ENCODE measurements at places on chromosomes 2 and 18.

- peak; percentile 85 for DNase-seq
Observed at GRCh38 chr2:6877402-6878304, at the start of gene RSAD2. Gene RSAD2, plus strand, starts transcription at chr2:6877777. Its CDS starts 24 bp downstream, at chr2:6877801.

DNA sequence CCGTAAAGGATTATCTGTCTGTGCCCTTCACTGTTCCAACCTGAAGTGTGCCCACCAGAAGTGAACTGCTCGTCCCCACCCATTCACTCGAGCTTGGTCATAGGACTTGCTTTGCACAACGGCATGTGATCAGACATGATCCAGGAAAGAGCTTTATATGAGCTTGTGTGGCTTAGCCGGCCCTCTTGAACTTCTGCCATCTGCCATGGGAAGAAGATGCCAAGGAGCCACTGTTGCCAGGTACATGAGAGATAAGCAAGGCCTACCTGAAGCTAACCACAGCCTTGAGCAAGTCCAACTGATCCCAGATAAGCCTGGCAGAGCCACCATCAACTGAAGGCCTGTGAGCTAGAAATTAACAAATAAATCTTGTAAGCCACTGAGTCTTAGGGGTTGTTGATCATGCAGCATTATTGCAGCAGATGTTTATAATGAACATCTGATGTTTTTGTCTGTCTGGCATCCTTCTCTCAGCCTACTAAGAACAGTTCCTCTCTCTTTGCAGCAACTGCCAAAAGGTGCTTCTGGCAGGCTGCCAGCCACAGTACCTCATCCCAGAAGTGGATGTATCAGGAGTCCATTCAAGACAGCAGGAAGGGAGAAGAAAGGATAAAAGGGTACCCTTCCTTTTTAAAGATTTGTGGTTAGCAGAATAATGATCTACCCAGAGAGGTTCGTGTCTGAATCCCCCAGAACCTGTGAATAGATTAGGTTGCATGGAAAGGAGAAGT, 16.8 kb downstream of the DBI start:
- no peak for DNase-seq

DNA sequence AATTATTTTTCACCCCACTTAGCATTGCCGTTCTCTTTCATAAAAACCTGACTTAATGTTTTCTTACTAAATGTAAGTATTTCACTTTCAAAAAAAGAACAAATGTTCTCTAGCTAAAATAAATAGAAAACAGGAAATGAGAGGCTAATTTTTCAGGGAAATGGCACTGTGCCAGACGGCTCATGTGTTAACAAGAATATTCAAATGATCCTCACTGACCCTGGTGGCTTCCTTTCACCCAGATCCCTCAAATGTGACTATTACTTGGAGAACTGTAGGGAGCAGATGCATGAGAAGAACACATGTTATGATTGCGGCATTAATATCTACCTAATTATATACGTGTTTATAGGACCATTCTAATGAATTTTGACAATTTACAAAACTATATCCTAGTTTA, 827.7 kb downstream of the SOCS6 start:
- DNase-seq, result no peak

- DNase-seq, result no peak
Observed at GRCh38 chr18:55452123-55452611, 135.8 kb downstream of the TCF4 start.

DNA sequence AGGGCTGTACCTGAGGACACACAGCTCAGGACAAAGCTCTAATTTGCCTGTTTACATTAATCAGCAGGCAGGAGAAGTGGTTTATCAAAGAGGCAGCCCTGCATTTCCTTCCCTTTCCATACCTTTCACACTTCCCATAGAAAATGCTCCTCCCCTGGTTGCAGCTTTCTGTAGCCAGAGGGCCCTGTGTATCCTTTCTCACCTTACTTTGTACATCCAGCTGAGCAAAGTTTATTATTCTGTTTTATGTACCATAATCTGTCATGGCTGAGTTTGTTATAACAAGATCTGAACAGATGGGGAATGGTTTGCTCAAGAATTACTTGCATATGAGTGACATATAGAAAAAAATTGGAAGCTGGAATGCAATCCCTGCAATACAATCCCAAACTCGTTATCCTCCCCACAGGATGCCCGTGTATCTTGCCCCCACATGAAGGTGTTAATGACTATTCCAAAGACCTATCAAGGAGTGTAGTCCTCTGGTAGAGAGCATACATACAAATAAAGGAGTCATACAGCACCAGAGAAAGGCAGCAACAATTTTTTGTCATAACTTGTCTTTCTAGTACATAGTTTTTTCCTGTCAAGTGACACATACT, 1025.8 kb upstream of the KLHL29 start:
- no peak for DNase-seq

GRCh38 chr18:21167641-21168377, 56.2 kb upstream of the ROCK1 start:
- DNase-seq, result no peak

- no peak for DNase-seq
Observed at GRCh38 chr2:109636317-109636716, 22.2 kb downstream of the SOWAHC start.

DNA sequence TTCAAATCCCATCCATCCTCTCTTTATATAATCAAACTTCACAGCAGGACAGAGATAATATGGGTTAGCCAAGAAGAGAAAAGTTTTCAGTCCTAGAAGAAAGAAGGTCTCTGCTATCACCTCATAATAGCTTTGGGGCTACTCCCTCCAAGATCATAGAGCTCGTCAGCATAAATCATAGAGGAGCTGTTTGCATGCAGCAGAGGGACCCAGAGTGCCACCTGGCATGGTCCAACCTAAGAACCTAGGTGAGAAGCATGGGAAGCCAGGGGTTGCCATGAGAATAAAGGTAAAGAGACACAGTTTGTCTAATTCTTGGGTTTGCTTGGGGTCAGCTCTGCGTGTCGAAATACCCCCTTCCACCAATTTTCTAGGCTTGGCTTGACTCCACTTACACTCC, 87.1 kb upstream of the CYP1B1 start:
- DNase-seq, result no peak

DNA sequence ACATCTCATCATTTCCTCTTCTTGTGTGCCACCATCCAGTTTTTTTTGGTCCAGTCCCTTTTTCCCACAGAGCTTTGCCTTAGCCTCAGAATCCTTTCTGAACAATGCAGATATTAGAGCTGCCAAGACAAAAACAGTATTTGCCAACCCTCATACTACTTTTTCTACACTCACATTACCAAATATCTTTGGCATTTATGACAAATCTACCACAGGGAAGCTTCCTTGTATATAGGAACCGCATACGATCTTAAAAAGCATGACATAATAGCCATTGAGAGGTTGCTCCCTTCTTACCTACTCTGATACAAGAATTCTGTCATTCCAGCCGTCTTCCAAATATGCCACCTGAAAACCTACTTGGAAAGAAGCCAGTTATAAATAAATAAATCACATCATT, 9.4 kb downstream of the ZNF24 start:
- peak; percentile 41 for DNase-seq

GRCh38 chr2:105802587-105802986, 57.9 kb downstream of the NCK2 start:
- no peak for DNase-seq

DNA sequence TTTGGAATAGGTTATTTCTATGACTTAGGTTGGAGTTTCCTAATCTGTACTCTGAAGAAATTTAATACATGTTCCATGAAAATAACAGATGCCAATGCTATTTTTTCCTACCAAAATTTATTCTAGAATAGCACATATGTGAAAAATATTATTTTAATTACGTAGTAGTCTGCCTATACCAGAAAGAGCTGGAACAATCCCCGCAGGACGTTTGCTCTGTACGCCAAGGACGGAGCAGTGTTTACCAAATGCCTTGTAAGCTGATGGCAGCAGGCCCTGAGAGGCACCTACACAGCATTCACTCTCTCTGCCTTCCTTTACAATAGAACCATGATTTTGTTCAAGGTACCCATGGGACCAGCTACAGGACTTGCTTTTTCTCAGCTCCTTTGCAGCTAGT, 16.8 kb upstream of the SLC1A4 start:
- DNase-seq, result no peak

- no peak for DNase-seq
Observed at GRCh38 chr2:62464221-62465007, 41.6 kb downstream of the TMEM17 start.

- DNase-seq, result no peak
Observed at GRCh38 chr2:234163510-234164045, 113.1 kb downstream of the SPP2 start.

DNA sequence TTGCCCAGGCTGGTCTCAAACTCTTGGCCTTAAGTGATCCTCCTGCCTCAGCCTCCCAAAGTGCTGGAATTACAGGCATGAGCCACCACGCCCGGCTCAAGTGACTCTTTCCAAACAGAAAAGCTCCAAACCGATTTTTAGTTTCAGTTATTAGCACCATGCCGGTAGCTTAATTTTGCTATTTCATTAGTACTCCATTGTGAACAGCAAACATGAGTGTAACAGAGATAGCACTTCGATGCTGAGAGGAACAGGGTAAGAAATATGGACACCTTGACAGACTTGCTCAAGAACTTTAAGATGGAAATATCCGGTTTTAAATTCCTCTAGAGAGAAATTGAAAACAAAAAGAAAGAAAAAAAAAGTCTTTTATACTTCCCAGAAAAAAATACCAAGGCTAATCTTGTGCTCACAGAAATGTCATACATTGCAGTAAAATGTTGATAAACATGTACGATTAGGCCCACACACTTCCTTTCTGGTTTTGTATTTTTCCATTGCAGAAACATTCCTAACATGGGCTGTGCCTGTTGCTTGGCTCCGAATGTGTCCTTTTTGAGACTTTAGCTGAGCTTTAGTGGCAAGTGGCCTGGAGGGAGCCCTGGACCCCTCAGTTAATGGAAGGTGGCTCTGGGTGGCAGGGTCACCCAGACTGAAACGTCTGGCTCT, 18.3 kb downstream of the FHL2 start:
- DNase-seq, result peak; percentile 72

- DNase-seq, result no peak
Observed at GRCh38 chr18:64539847-64540246, 391.0 kb upstream of the LINC00305 start.

GRCh38 chr18:50937183-50937582, 30.7 kb upstream of the ELAC1 start:
- no peak for DNase-seq

- DNase-seq, result no peak
Observed at GRCh38 chr2:25286025-25286400, 55.7 kb downstream of the DNMT3A start.

DNA sequence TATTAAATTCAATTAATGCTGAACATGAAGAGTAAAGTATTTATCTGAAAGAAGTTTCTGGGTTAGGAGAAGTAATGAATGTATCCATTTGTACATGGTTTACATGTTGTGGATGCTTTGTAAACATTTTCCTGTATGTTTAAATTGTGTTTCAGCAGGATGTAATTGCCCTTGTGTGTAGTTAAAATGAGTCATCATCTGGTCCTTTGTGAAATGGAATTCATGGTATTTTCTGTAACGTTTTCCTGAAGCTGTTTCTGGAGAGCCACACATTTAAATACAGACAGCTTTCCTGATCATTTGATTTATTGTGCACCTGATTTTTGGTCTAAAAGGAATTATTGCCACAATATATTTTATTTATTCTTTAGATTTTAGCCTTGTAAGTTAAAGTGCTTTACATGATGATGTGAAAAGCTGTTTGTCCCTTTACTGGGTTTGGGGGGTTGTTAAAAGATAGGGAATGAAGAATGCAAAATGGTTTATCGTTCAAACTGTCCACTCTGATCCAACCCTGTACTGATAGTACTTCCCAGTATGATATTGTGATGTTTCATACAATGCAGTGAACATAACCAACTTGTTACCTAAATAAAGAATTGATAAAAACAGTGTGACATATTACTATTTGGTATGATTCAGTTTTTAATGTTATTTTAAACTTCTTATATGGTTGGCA, 41.7 kb upstream of the SLC3A1 start:
- DNase-seq, result peak; percentile 75

GRCh38 chr2:211823886-211824479, 714.6 kb downstream of the ERBB4 start:
- no peak for DNase-seq

GRCh38 chr18:51437280-51438271, 240.1 kb upstream of the MEX3C start:
- DNase-seq, result no peak

GRCh38 chr2:406876-407275, 119.0 kb upstream of the ALKAL2 start:
- no peak for DNase-seq

GRCh38 chr2:219028141-219028540, 13.2 kb downstream of the CFAP65 start:
- DNase-seq, result no peak

GRCh38 chr2:129821445-129821844, 158.0 kb upstream of the RAB6C start:
- no peak for DNase-seq

DNA sequence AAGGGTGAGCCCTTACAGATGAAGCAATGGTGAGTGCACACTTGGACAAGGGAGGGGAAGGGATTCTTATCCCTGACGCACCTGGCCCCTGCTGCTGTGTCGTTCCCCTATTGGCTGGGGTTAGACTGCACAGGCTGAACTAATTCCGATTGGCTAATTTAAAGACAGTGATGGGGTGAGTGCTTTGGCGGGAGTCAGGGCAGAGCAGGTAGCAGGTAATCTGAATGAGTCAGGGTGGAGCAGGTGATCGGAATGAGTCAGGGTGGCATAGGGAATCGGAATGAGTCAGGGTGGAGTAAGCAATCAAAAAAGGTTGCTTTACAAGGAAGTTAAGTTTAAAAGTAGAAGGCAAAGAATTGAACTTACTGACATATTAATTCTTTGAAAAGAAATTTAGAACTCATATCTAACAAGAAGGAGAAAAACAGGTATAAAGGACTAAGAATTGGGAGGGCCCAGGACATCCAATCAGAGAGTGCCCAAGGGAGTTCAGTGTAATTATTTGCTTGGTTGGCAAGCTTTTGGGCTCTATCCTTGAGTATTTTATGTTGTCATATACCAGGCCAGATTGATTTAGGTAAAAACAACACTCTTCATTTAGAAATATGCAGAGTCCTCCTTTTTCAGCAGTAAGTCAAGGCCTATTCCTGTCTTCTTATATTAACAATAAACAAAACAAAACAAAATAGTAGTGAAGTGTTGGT, 52.3 kb upstream of the RALBP1 start:
- DNase-seq, result no peak

DNA sequence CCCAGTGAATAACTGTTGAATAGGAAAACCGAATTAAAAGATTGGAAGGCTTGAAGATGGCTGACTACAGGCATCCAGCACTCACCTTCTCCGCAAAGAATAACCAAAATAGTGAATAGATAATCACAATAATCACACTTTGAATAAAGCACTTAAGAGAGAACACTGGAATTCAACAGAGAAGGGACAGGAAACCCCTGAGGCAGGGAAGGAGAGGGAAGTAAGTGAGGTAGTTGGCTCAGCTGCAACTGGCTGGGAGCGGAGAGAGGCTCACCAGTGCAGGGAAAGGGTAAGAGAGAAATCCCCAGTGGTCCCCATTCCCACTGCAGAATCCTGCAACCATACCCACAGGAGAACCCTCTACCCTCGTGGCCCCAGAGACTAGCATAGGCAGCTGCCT, 246.6 kb upstream of the NCKAP5 start:
- no peak for DNase-seq

GRCh38 chr18:22499421-22499820, 81.7 kb upstream of the CTAGE1 start:
- DNase-seq, result no peak
